ENCODE measurements at places on chromosomes 11 and 22.

DNA sequence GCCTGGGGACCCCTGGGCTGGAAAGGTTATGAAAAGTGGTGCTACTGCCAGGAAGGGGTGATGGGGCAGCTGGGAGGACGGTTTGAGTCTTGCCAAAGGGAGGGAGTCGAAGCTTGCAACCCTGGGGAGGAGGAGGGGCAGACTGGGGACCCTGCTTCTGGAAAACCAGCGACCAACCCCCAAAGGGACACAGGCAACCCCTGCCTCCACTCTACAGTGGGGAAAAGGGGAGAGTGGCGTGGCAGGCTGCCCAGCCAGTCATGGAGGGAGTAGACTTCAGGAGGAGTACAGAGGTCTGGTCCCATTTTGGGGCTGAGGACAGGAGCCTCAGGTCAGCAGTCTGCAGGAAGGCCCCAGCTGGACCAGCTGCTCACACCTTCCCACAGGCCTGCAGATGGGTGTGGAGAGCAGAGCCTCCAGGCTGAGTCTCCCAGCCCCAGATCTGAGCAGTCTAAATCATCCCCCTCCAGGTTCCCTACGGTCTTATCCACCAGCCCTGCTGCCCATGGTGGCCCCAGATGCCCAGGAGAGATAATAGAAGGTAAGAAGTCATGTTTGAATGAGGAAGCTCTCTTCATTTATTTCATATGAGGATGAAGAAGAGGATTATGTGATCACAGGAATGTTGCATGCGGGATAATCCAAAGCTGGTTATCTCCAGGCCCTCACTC lies 3.3 kb downstream of the DDT start:
- no peak for DNase-seq

- DNase-seq = no peak
These were observed 2.6 kb downstream of the SPDYC start for GRCh38 chr11:65172600-65172999.

- no peak for DNase-seq
These were observed 10.0 kb upstream of the RELT start for GRCh38 chr11:73366265-73366610.

- no peak for DNase-seq
These were observed 65.0 kb downstream of the BUD13 start for GRCh38 chr11:116707746-116708145.

GRCh38 chr11:95156133-95156721 lies 66.6 kb downstream of the ENDOD1 start:
- DNase-seq = no peak

GRCh38 chr22:32333141-32333768 lies 24.4 kb upstream of the RFPL3 start:
- no peak for DNase-seq

- DNase-seq = no peak
These were observed 61.2 kb upstream of the BLID start for GRCh38 chr11:122177238-122177637.

- DNase-seq = no peak
These were observed 7.1 kb upstream of the HMGXB4 start for GRCh38 chr22:35250156-35250555.

DNA sequence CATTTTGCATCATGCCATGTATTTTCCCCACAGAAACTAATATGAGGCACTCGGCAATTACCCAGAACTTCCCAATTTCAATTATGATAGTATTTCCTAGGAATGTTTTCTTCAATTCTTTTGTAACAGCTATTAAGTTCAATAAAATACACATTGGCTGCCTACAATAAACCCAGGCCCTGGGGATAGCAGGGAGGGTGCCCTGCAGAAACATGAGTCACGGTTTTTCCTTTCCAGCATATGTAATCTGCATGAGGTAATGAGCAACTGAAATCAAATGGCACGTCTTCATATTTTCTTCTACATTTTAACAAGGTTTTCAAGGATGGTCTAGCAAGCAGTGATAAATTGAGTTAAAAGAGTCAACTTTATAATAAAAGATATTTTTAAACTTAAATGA lies 32.0 kb downstream of the GUCY1A2 start:
- DNase-seq = no peak

GRCh38 chr11:48210052-48210451 lies 6.6 kb upstream of the OR4B1 start:
- no peak for DNase-seq

- DNase-seq = no peak
These were observed 140.4 kb upstream of the TBCEL start for GRCh38 chr11:120883404-120884080.

DNA sequence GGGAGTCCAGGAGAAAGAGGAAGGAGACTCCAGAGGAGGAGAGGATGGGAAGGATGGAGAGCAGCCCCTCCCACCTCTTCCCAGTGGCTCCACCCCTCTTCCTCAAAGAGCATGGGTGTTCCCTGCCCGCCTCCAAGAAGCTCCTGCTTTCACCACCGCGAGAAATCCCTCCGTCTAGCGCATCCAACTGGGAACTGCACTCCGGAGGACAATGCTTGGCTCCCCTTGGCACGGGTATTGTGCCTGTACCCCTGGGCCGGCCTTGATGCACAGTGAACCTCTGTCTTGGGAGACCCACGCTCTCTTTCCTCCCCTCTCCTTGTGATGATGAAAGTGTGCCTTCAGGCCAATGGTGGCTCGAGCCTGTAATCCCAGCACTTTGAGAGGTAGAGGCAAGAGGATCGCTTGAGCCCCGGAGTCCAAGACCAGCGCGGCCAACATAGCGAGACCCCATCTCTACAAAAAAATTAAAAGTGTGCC lies 14.9 kb upstream of the ADA2 start:
- DNase-seq = no peak

DNA sequence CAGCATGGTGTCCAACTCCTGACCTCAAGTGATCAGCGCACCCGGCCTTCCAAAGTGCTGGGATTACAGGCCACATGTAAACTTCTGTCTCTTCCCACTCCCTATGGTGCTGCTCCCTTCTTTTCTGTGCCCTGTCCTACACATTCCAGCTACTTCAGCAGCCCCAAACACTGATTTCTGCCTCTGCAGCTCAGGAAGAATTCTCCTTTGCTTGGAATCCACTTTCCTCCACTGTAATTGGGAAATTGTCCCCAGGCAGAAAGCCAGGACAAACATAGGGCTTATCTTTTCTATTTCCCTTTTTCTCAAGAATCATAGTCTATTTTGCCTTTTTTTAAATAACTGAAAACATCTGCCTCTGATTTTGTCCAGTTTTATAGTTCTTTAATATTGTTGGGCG lies 21.3 kb upstream of the DRG1 start:
- no peak for DNase-seq

DNA sequence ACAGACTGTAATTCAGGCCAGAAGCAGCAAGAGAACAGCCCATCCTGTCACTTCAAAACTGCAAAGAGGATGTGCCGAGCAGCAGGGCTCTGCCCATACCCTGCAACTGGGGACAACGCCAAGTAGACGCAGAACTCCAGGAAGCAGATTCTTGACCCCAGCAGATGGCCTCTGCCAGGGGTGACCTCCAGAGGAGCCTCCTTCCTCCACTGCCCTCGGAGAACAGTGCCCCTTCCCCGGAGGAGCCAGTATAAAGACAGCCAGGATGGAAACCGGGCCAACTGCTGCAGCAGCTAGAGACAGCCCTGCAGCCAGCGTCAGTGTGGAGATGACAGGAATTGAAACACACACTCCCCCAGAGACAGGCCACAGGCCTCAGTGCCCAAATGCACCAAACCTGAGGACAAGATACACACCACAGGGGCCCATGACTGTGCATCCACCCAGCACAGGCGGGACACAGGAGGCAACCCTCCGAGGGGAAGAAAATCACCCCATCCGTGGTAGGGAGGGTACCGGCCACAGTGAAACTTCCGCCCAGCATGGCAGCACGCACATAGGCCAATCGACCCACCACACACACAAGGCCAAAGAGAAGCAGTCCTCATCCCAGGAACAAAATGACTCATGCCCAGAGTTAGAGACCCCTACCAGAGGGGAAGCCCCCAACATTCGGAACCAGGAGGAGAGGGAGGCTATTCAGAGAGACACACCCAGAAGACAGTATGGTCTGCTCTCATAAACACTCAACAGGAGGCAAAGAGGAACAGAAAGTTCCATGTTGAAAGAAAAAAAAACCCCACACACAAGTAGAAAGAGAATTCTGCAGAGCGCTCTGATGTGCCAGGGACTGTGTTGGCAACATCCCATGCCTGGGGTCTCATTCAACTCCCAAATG lies 5.6 kb downstream of the AHNAK start:
- DNase-seq = no peak

DNA sequence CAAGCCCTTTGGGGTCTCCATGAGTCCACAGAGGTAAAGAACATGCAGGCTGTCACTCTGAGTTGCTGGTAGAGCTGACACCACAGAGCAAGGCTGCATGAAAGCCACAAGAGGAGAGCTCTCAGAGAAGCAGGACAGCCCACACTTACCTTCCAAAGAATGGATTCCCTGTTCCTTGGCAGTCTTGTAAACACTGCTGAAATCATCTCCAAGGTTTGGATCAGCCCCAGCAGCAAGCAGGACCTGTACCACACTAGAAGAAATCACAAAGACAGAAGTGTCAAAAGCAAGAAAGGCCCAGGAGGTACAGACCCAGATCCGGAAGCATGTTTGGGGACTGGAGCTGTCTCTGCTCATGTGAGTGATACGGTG lies 54.2 kb downstream of the CLPB start:
- no peak for DNase-seq

GRCh38 chr11:131827430-131827829 lies 457.0 kb downstream of the NTM start:
- DNase-seq = no peak

DNA sequence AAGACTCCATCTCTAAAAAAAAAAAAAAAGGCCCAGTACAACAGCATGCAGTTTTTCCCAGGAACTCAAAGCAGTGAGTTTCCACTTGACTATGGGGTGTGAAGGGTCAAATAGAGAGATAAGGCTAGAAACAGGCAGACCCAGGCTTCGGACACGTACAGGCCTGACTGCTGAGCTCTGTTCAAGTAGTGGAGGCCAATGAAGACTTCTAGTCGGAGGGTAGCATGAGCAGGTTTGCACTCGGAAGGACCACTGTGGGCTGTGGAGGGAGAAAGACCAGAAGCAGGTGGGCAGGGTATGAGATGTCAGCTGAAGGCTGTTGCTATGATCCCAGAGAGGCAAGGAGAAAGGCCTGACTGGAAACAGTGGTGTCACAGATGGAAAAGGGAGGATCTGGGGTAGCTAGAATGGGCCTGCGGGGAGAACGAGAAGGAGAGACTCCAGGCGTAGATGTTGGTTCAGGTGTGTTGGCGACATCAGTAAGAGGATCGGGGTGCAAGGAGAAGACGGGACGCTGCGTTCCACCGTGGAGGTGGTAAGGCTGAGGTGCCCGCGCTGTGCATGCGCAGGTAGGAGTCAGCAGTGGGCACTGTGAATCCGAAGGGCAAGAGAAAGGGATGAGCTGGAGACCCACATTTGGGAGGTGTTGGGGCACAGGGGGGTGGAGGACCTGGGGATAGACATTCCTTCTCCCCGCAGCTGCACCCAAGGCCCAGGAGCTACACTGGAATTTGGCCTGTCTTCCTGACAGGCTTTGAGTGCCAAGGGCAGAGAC lies 49.4 kb upstream of the RAB1B start:
- no peak for DNase-seq

DNA sequence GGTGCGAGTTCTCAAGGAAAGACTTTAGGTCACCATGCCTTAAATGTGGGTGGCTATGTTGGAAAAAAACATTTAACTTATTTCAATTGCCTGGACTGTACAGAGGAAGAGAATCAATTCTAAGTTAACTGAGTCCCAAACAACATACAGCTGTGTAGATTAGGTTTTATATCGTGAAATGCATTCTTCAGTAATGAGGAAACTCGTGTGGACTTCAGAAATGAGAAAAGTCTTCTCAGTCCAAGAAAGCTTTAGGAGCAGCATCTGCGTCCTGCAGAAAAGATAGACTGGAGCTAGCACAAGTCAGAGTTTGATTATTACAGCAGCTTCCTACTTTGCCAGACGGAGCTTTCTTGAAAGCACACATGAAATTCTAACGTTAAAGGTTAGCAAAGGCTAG lies 673.0 kb downstream of the OPCML start:
- DNase-seq = no peak

GRCh38 chr11:104905271-104905670 lies 7.0 kb upstream of the CASP12 start:
- no peak for DNase-seq

GRCh38 chr11:81673001-81673400 lies 1060.7 kb downstream of the FAM181B start:
- DNase-seq = peak; percentile 6

DNA sequence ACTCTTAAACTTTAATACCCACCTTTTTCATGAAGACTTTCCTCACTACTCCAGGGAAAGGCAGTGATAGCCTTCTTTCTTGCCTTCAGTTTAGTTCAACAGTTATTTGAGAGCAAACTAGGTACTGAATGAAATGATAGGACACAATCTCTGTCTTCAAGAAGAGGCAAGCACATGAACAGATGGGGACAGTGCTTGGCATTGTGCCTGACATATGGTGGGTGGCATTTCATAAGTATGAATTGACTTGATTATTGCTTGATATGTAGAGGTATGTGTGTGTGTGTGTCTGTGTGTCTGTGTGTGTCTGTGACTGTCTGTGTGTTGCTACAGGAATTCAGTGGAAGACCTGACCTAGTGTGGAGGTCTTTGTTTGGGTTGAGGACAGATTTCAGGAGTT lies 504.1 kb downstream of the NELL1 start:
- DNase-seq = no peak

DNA sequence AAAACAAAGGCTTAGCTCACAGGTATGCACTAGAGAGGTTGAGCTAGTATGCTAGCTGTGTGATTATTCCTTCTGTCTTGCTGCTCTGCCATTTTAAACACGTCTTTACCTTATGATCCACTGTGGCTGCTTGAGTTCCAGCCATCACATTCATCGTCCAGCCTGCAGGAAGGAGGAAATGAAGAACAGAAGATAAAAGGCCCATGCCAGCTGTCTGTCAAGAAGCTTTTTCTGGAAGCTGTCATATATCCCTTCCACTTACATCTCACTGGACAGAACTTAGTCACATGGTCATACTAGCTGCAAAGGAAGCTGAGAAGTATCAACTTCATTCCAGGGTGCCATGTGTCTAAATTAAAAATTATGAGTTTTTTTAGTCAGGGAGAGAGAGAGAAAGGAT lies 9.5 kb downstream of the PRDX5 start:
- DNase-seq = no peak

GRCh38 chr11:66082946-66083698 lies 13.1 kb downstream of the PACS1 start:
- peak; percentile 20 for DNase-seq

- no peak for DNase-seq
These were observed 465 bp downstream of the SUN2 start for GRCh38 chr22:38755155-38755910.

- DNase-seq = no peak
These were observed 2.6 kb upstream of the P2RY6 start for GRCh38 chr11:73269459-73270015.

- DNase-seq = no peak
These were observed 367.9 kb downstream of the METTL15 start for GRCh38 chr11:28476049-28476448.

DNA sequence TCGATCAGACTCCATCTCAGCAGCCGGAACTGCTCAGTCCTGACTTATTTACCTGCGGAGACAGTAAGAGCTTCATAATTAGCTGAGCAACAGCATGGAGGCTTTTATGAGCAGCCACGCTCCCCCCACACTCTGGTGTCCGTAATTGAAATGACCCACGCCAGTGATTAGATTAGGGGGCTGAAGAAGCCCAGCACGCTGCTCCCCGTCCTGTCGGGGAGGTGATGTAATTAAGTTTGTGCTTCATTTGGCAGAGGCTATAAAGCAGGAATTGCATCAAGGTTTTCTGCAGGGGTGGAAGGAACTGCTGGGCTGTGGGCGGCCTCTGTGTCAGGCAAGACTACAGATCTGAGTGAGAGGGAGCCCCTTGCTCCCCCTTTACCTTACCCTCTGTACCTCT lies 22.8 kb upstream of the HTR3A start:
- no peak for DNase-seq

Measured in smooth muscle cell of the brain vasculature (primary cell).